Activated CD4-positive, alpha-beta T cell treated with anti-CD3 and anti-CD28 coated beads for 1 hour (primary cell): ENCODE measurements at places on chromosomes 13 and 19.

- no peak for DNase-seq
These were observed 21.2 kb upstream of the MYDGF start for GRCh38 chr19:4691373-4691772.

DNA sequence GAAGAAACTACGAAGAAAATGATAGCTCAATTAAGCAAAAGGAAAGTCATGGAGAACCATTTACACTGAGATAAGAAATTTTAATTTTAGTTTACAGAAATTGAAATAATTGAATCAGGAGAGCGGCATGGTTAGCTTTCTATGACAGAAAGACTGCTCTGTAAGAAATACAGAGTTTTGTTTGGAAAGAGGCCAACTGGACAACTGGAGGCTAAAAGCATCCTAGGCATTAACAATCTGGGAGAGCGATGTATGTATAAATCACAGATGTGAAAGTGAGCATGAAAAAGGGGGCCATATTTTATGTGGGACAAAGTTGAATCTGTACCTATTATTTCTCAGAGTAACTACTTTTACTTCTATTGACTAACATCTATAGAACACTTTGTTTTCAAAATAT is 1608.8 kb upstream of the PCDH20 start:
- no peak for DNase-seq

DNA sequence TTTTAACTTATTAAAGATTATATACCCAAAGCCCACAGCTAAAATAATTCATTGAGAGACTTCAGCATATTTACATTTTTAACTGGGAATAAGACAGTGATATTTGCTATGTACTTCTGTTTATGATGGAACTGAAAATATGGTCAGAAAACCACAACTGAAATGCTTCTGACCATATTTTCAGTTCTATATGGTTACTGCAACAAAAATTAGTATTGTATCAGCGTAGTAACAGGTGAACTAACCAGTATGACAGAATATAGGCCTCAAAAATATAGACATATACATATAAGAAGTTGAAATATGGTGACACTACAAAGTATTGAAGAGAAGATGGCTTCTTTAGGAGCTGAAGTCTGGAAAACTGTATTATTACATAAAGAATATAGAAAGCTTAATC is 857.4 kb downstream of the OLFM4 start:
- DNase-seq = no peak

- DNase-seq = no peak
These were observed 3.2 kb upstream of the PROZ start for GRCh38 chr13:113155201-113155600.
